ENCODE measurements at places on chromosomes 2 and 18.

GRCh38 chr18:2794159-2794558, 52.6 kb upstream of the EMILIN2 start:
- no peak for DNase-seq

DNA sequence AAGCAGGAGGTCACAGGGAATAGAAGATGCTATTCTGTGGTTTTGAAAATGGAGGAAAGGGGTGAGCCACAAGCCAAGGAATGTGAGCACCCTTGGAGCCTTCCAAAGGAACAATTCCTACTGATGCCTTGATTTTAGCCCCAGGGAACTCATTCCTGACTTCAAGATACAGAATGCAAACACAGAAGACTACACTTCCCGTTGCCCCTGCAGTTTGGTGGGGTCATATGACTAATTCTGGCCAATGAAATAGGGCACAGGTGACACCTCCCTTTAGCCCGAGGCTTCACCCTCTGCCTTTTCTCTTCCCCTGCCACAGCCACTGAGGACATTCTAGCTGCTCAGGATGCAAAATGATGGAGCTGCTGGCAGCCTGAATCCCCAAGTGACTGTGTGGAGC, 126.1 kb downstream of the INHBB start:
- DNase-seq: no peak

DNA sequence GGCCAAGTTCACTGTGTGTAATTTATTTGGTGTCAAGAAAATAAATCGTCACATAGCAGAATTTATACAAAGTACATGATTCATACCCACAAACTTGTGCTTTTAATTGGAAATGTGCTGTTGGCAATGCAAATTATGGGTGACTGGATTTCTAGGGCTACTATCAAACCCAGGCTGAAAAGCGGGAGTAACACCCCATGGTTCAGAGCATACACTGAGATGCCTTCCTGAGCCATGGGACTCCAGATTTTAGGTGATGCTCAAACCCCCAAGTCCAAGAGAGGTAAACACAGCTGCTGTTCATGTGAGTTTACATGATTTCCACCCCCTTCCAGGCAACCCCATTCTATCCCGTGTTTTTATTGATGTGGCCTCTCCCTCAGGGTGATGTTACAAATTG, 565.9 kb upstream of the ID2 start:
- no peak for DNase-seq

DNA sequence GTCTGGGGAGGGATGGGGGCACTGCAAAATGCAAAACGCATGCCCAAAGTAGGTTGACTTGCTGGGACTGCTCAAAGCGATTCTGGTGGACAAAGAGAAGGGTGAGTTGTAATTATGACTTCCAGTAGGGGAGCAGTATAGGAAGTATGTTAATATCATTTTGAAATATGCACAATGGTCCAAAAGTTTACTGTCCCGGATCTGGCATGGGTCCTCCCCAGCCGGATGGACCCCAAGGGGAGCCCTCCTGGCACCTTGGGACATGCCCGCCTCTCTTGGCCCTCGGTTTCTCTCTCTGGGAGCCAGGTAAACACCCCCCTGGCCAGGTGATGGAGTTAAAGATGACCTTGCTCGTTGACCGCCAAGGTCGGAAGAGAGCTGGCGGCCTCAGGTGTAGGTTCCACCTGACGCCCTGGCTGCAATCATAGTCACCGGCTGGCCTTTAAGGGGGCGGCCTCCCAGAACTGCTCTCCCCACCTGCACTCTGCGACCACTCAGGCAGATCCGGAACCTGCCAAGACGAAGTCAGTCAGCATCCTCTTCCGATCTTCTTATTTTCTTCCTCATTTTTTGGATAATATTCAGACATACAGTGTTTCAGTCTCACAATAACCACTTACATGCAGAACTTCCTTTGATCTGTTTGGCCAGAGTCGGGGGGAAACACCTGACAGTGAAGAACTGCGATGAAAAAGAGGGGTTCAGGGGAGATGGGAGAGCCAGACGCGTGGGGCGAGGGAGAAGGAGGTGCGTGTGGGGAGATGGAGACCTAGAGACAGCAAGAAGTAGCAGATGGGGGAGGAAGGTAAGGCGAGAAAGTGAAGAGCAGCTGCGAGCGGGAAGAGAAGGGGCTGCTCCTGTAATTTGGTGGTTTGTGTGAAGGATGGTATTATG, 148.3 kb downstream of the MEIS1 start:
- no peak for DNase-seq

DNA sequence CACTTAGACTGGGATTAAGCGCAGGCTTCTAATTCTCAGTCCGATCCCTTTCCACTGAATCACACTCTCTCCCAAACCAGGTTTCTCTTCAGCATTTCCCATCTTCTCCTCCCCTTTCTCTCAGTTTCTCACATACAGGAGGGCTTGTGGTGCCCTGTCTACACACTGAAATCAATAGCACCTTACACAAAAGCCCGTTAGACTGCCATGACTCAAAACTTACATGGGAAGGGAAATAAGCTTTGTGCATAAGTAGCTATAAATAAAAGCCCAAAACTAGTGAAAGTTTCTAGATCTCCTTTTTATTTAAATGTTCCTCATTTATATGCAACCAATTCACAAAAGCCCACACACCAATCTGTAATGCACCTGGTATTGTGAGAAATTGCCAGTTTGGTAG, 318.4 kb downstream of the TXNL1 start:
- no peak for DNase-seq

DNA sequence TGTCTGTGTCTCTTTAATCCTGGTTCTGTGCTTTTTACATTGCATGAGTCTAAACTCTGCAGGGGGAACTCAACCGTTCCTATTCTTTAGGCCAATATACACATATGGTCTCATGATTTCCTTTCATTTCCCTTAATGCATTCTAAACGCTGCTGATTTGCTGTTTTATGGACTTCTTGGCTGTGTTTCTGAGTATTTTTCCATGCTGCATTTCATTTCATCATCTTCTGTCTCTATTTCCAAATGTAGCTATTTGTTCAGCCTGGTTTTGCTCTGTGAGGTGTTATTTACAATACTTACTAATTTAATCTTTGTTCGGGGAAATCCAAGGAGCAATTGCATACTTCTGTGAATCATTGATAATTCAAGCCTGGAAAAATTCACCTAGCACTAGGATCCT, 897.2 kb downstream of the TSN start:
- DNase-seq: no peak

DNA sequence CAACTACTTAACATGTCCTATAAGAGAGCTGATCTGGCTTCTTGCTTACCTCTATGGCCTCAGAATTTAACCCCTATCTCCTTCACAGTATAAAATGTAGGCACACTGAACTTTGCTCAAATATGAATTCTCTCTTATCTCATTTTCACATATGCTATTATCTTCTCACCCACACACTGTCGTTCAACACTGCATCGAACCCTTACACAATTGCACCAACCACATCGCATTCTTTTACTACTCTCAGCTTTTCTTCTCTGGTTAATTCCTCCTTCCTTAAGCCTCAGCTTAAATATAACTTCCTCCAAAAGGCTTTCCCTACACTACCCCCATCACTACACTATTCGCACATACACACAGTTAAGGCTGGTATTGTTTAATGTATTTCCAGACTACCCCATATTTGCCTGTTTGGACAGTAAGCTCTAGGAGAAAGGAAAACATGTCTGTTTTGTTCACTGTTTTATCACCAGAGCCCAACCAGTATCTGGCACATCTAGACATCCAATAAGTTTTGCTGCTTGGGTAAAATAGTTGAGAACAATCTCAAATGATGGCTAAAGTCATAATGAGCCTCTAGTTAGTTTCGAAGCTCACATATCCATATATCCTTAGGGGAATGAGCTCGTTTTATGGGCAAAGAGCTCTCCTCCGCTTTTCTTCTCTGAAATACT, 47.7 kb downstream of the HIBCH start:
- DNase-seq: no peak

DNA sequence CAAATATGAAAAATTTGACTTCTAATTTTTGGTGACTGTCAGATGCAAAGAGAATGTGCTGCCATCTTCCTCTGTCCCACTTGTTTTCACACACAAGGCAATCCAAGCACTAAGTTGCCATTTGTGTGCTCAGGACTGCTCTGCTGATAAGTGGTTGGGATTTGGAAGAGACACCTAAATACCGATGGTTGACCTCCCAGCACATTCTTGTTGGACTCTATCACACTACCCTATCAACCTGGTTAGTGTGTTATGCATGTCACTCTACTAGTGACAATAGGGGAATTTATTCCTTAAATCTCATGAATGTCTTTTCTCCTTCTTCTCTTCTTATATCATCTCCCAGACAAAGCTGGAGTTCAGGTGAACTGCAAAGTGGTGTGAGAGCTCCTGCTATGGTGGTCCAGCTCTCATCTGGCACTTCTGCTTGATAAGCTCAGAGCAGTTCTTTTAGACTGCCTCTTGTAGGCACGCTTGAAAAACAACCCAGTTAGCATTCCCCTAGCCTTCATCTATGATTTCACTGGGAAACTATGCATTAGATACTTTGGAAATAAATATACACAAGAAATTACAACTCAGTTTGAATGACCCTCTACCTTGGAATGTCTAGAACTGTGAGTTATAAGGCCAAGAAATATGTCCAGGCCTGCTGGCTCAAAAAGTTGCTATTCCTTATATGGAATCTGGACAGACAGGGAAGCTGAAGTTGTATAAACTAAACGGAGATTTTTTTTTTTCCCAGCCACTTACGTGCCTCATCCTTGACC, 404.8 kb downstream of the MEIS1 start:
- DNase-seq: peak; percentile 86

DNA sequence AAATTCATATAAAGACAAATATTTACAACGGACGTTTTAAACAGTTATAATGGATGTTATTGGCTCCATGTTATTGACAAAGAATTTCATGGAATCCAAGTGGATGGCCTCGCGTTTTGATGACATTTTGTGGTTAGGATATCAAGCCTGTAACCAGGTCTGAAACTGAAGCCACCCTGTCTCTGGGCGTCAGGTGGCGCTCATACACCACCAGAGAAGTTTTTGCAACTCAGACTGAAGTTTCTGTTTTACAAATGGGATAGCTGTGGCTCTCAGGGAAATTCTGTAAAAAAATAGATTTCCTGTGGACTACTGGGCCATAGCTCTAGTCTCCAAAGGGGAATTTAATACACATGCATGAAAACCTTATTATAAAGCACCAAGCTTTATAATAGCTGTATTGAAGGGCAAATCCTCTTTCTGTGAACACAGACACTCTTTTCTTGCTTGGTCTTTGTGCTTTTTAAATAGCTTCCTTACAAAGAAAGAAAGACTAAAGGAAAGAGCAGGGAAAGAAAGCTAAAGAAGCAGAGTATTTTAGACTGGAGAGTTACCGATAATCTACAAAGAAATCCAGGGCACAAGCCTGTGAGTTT, 86.7 kb downstream of the C18orf54 start:
- DNase-seq: peak; percentile 69

DNA sequence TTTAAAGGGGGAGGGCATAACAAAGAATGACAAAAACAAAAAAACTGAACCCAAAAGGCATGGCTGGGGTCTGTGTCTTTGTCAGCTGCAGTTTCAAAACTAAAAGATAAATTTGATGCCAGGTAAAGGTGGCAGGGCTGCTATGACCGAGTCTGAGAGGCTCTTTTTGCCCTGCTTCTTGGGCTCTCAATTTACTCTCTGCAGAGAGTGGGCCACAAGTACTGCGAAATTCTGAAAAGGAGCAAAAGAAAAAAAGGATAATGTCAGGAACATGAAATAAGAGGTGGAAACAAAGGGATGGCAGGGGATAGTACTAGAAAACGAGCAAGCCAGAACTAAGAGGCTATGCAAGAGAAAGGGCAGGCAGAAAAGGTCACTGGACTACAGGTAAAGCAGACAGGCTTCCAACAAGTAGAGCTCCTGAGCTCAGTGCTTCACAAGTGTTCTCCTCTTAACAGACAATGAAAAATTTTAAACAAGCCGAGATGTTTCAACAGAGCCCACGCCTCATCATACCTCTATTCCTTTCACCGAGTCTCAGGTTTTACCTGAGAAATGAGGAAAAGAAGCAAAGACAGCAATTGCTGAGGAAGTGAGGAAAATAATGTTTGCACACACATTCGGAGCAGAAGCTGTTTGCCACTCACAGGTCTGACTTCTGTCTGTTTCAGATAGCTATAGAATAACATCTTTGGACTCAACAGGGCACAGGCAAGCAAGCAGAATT, 7.3 kb downstream of the IRS1 start:
- DNase-seq: no peak

GRCh38 chr2:77193858-77194448, 328.2 kb downstream of the LRRTM4 start:
- no peak for DNase-seq

DNA sequence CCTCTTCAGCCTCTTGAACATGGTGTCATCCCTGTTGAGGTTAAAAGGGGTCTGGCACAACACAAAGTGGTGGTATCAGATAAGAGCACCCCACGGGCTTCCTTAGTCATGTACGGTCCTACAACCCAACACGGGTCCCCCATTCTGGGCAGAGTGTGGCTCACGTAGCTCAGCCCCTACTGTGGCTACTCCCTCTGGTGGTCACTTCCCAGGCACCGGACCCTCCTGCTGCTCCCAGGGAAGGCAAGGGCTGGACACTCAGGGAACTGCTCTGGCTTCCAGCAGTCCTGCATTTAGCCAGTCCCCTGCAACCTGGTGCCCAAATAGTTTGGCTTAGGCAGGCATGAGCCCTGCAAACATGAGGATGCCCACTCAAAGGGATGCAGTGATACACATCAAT, 58.6 kb downstream of the GALNT14 start:
- DNase-seq: no peak

DNA sequence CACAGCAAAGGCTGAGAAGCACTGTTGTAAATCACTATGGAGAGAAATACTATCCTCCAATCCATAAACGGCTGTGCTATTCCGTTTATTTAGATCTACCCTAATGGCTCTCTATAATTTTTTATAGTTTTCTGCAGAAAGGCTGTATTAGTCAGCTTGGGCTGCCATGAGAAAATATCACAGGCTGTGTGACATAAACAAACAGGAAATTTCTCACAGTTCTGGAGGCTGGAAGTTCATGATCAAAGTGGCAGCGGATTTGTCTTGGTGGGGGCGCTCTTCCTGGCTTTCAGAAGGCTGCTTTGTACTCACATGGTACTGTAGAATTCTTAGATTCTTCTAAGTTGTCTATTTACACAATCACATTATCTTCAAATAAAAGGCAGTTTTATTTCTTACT, 44.1 kb downstream of the C1D start:
- DNase-seq: no peak

DNA sequence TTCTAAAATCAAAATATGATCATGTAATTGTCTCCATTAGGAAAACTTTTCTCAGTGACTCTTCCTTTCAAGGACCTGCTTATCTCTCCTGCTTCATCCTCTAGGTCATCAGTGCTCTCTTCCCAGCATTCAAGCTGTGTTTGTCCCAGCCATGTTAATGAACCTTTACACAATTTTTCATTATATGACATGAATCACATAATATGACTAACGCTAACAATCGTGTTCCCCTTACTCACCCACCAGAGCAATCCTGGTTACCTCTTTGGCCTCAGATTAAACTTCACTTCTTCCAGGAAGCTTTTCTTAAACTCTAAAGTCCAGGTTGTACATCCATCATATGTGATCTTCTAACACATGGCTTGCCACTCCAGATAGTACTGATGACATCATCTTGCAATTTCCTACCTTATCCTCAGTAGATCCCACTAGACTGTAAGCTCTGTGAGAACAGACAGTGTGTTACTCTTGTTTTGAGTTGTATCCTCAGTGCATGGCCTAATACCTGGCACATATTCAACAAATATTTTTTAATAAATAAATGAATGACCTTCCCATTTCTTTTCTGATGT, 882.9 kb upstream of the ZEB2 start:
- no peak for DNase-seq
